Mesenteric fat pad (tissue), 1 donor: ENCODE measurements at places on chromosomes 7 and 10.

GRCh38 chr10:9299966-9300365 lies 1245.5 kb downstream of the GATA3 start:
- DNase-seq = no peak

GRCh38 chr7:150784120-150784736 lies 15.9 kb downstream of the TMEM176B start:
- DNase-seq = no peak

DNA sequence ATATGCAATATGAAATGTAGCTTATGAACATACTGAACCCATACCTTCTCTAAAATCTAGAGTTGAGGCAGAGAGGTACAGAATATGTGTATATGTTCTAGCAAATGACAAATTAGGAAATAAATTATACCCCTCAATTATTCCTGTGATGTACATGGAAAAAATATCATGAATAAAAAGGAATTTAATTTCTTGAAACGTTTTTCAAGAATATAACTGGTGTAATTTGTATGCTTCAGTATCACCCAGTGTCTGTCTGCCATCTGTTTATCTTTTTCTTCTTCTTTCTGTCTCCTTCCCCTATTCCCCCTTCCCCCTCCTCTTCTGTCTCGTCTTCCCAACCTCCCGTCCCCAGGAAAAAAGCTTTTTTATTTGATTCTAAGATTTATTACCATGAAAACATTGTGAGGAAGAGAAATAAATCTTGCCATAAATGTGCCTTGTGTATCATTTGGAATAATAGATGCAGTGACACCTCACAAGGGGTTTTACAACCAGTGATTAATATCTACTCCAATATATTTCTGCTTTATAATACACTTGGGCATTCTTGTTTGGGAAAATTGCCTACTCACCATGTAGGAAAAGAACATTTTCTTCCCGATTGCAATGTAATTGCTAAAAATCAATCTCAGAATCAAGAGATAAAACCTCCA lies 12.2 kb downstream of the LANCL2 start:
- DNase-seq = no peak

DNA sequence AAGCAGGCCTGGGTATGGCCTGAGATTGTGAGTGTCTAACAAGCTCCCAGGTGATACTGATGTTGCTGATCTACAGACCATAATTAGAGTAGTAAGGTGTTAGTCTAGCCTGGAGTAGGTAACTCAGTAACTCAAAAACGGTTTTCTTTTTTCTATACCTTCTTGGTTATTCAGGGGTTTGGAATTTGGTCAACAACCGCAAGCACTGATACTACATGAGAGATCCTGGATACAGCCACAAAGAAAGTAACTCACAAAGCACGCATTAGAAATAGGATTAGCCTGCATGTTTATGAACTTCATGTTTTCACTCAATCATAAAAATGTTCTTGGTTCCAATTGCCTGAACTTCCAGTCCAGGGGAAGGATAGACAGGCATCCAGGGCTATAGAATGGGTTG lies 803.5 kb downstream of the MAGI2 start:
- DNase-seq = no peak

DNA sequence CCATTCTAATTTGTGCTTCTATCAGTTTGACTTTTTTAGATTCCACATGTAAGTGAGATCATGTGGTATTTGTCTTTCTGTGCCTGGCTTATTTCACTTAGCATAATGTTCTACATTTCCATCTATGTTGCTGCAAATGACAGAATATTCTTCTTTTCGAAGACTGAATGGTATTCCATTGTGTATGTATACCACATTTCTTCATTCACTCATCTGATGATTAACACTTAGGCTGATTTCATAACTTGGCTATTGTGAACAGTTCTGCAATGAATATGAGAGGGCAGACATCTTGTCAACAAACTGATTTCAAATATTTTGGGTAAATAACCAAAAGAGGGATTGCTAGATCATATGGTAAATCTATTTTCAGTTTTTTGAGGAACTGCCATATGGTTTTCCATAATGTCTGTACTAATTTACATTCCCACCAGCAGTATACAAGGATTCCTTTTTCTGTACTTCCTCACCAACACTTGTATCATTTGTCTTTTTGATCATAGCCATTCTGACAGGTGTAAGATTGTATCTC lies 52.9 kb downstream of the ZNF22 start:
- no peak for DNase-seq

GRCh38 chr7:78301407-78301806 lies 502.8 kb downstream of the PHTF2 start:
- no peak for DNase-seq

- DNase-seq = no peak
Observed at GRCh38 chr10:80518807-80519360, 18.8 kb upstream of the SH2D4B start.

- no peak for DNase-seq
Observed at GRCh38 chr10:51073453-51074237, 642 bp upstream of the PRKG1 start.

DNA sequence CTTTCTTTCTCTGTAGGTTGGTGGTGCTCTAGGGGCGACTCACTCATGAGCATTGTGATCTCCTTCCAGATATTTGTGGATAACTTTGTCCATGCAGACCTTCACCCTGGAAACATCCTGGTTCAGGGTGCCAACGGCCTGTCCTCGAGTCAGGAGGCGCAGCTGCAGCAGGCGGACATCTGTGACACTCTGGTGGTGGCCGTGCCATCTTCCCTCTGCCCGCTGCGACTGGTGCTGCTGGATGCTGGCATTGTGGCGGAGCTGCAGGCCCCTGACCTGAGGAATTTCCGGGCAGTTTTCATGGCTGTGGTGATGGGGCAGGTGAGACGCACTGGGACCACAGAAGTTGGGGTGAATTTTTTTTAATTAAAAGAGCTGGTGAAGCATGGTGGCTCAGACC lies 9.6 kb upstream of the NDUFB2 start:
- DNase-seq = peak; percentile 71

DNA sequence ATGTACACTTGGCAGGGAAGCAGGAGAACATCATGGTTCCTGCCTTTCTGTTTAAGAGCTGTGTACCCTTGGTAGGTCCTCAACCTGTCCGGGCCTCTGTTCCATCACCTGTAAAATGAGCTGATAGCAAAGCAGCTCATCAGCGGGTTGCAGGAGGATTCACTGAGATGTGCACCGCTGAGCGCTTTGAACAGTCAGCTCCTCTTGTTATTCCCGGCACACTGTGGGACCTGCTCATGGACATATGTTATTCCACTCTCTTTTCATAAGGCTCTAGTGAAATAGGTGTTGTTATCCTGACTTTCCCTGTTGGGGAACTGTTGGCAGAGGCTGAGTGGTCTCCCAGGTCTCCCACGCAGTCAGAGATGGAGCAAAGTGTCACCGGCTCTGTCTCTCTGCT lies 497.5 kb upstream of the ZMIZ1 start:
- no peak for DNase-seq

- no peak for DNase-seq
Observed at GRCh38 chr7:151923097-151923876, 33.0 kb upstream of the GALNTL5 start.

- peak; percentile 90 for DNase-seq
Observed at GRCh38 chr7:44884621-44885393, 523 bp downstream of the PURB start.

DNA sequence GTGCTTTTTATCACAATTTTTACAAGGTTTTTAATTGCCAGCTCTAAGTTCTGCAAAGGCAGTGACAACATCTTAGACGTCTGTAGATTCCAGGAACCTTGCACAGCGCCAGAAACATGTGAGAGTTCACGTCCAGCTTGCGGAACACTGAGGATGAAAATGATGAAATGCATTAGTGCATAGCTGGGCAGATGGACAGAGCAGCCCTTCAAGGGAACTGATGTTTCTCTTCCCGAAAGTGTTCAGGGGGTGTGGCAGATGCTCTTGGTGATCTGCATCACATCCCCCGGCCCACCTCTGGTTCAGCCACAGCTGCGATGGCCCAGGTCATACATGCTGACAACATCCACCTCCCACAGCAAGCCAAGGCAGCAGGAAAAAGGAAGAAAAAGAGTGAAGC lies 40.9 kb downstream of the ITIH5 start:
- no peak for DNase-seq

DNA sequence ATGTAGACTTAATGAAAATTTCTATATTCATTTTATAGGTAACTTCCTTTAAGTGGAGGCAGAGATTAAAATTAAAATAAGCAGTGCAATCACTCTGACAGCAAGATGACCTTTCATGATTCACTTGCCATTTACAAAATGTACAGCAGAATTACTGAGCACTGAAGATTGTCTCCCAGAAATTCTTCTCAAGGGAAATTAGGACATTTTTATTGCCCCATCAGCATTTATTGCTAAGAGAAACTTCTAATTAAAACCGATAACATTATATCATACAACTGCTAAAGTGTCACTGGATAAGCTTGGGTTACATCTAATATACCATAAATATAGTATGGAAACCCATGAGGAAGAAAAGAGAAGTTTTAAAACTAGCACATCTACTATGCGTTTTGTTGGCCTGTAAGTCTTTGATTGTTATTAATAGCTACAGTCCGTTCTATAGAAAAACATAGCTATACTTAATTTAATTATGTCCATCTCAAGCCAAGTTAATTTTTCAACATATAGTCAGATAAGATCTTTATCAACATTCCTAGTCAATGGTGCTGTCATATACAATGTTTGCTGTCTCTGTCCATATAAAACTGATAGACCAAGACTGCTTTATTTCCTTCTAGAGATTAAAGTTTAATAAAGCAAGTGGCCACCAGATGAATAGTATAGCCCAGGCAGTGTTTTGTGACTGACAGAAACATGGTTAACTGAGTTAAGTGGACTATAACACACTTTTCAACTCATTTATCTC lies 217.1 kb upstream of the HGF start:
- DNase-seq = no peak

DNA sequence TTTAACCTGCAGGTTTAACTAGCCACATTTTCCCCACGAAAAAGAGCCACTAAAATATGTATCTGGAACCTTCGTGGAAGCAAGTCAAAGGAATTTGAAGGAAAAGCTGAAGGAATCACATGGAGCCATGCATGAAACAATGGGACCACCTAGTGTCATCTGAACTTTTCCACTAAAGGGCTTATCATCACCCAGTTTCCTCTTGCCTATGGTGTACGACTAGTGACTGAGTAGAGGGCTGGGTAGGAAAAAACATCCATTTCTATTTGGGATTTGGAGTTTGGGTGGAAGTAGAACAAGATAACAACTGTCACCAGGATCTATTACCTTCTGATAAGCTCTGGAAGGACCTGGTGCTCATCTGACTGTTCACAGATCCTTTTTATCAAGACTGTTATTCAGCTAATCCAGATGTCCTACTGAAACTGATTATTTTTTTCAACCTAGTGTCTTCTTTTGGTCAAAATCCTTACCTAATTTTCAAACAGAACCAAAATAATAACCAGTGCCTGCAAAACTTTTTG lies 153.2 kb upstream of the COL1A2 start:
- no peak for DNase-seq

DNA sequence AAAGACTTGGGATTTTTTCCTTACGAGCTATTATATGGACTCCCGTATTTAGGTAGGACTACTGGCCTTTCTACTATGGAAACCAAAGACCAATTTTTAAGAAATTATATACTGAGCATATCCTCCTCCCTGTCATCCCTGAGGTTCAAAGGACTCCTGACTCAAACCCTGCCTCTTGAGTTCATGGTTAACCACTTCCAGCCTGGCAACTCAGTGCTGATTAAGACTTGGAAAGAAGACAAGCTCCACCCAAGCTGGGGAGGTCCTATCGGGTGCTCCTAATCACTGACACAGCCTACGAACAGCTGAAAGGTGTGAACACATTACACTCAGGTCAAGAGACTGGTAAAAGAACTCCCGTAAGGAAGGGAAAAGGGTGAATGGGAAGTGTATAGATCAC lies 66.8 kb downstream of the LYZL2 start:
- no peak for DNase-seq

DNA sequence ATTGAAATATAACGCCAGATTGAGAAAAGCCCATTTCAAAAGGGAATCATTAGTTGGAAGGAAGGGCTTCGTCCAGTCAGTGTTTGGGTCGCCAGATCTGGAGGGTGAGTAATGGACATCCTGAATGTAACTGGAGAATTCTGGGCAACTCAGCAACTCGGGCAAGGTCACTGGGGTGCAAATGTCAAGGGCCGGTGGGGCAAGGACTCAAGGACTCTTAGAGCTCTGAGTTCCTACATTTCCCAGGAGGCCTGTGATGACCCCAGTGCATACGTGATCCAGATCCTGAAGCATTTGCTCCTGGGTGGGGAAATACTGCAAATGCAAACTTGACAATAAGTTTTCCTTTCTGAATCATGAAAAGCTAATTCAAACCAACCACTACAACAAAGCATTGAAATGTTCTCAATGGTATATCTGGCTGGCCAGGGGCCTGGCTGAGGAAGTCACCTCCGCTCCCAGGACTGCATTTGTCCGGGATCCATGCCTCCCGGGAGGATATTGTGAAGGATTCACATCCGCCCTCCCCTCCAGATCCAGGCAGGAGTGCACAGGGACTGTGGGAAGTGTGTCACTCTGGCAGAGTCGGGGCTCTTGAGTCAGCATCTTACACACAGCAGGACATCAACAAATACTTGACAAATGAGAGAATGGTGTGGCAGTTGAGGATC lies 164.0 kb downstream of the FANK1 start:
- DNase-seq = no peak

- no peak for DNase-seq
Observed at GRCh38 chr10:121080281-121080891, 229.2 kb downstream of the WDR11 start.

DNA sequence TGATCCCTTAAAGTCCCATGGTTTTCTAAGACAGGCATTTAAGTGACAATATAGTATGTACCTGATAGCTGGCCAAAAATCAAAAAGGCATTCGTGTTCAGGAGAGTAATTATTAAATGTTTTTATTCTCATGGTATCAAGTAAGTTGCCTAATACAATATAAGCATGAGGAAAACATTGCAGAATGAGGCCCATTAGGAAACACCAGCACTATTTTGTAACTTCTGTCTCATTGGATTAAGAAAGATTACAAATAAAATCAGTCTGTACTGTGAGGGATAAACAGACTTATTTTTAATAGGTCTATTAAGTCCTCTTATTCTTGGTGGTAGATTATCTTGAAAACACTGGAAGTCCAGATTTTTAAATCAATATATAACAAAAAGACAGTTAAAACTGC lies 110.1 kb downstream of the SNX13 start:
- DNase-seq = no peak

DNA sequence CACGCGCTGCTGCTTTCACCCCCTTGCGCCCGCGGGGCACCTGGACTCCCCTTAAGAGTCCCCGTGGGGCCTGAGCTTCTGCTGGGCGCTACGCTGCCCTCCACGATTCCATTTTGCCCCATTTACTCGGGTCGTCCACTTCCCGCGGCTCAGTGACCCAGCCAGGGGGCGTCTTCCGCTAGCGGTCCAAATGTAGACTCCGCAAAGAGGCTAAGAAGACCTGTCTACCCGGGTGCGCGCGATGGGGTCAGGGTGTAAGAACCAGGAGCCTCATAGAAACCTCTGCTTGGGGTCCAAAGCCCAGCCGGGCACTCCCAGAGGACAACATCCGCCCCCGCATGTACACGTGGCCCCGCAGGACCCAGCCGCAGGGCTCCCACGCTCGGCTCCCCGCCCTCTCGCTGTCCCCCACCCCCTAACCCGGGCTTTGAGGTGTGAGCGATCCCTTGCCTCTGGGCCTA lies 5.2 kb upstream of the HMX2 start:
- DNase-seq = no peak

GRCh38 chr7:149865437-149865836 lies 8.3 kb upstream of the ATP6V0E2 start:
- peak; percentile 64 for DNase-seq
